Karpas-422 (cell line): ENCODE measurements at places on chromosomes 6 and 20. TPM values are rescaled to one million over a fixed set of nuclear protein-coding genes. Genes with fewer than 3 reads are reported as not detected.

- no peak for DNase-seq
Measured at GRCh38 chr6:75472885-75473284, 20.7 kb downstream of the FILIP1 start.

DNA sequence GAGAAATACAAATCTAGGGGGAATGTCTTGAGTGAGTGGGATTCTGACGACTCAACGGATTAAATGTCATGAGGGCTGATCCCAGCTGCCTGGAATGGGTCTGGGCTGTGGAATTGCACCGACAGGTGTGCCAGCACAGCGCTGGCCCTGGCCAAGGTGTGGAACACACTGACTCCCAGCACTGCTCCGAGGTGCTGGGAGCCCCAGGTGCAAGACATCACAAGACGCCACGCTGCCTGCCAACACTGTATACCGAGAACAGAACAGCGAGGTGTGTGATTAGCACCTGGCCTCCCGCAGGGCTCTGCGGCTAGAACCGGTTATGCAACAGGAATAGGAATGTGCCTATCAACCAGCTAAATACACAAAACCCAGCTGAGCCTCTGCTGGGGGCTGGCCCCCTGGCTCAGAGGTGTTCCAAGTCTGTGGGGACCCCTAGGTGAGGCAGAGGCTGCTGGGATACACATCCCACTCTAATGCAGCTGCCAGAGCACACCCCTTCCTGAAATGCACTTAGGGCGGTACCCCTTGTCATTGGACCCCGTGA, 24.8 kb upstream of the APMAP start:
- DNase-seq = no peak

- peak; percentile 82 for DNase-seq
Measured at GRCh38 chr6:139135578-139136545, 982 bp downstream of the HECA start.

GRCh38 chr6:168182366-168182765, 103.4 kb upstream of the FRMD1 start:
- DNase-seq = no peak

- no peak for DNase-seq
Measured at GRCh38 chr6:91480402-91480801, 893.5 kb upstream of the MAP3K7 start.

The FAM83C gene
- not detected in 2 replicates for total RNA-seq

GRCh38 chr6:71983131-71983530, 96.8 kb downstream of the RIMS1 start:
- no peak for DNase-seq

DNA sequence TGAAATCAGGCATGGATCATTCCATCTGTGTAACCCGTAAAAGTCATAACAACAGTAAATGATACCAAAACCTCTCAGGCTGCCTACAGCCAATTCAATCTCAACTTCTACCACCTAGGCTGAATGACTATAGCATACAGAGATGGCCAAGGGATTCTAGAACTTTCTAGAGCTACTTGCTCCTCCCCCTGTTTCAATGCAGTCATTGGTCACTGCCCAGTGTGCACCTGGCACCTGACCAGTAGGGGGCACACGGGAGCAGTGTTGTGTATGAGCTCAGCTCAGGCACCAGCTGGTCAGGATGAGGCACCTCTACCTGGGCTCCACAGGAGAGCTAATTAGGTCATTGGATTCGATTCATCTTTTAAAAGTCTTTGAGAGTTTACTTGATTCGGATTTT, 86.2 kb downstream of the PLEKHG1 start:
- peak; percentile 91 for DNase-seq

The CCN6 gene
- total RNA-seq = 0.25 TPM in 1 of 2 replicates, not detected in the other

The MAP3K7 gene
- 55.6 and 91.9 TPM in 2 replicates for total RNA-seq

DNA sequence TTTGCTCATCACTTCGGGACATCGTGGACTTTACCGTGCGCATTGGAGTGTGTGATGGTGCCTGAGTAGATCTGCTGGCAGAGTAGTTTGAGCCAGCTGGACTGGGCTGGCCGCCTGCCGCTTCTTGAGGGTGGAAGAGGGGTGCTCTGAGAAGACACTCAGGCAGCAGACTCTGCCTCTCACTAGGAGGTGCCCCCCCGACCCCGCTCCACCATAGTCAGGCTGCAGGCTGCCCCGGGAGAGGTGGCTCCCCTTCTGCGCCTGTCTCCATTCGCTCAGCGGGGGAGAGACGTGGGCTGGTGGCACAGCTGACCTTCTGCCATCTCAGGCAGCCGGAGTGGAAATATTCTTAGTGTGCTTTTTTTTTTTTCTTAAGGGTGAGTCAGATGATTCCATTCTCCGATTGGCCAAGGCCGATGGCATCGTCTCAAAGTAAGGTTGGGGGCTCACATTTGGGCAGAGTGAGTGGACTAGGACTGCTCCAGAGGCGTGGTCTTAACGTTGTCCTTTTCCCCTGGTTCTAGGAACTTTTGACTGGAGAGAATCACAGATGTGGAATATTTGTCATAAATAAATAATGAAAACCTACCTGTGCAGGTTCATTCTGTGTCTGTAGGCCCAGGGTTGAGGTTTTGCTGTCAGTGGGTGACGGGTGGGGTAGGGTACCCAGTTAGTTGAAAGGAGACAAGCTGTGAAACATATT, 1.2 kb downstream of the RPS21 start:
- DNase-seq = no peak

The ANKRD66 gene
- not detected in 2 replicates for total RNA-seq

DNA sequence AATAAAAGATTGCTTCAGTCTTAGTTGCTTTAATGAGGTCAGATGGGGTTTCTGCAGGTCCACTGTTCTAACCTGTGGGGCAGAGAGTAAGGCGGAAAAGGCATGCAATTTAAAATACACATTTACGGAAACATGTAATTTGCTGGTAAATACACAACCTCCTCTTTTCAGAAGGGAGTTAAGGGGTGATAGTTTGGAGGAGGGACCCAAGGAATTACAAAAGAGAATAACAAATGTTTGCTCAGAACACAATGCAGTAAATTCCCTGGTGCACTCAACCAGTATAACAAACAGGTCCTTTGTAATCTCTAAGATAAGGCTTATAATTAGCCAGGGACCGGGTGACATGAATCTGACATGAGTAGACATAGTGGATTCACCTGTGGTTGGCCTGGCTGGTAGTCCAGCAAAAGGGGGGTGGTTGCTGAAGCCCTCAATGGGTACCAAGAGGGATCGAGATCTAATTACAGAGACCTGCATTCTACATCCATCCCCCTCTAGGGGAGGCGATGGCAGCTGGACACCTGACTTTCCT, 295.1 kb downstream of the PHACTR1 start:
- DNase-seq = no peak

The RPN2 gene
- total RNA-seq = 125 and 283 TPM in 2 replicates

- DNase-seq = no peak
Measured at GRCh38 chr6:26088344-26088743, 1.1 kb downstream of the HFE start.

GRCh38 chr6:137816133-137816579, 50.9 kb upstream of the TNFAIP3 start:
- DNase-seq = no peak

GRCh38 chr6:161359618-161359945, 85.7 kb upstream of the AGPAT4 start:
- DNase-seq = no peak

- DNase-seq = no peak
Measured at GRCh38 chr6:34671801-34672656, 24.5 kb downstream of the ILRUN start.

GRCh38 chr6:128135325-128135724, 234.5 kb upstream of the THEMIS start:
- no peak for DNase-seq

DNA sequence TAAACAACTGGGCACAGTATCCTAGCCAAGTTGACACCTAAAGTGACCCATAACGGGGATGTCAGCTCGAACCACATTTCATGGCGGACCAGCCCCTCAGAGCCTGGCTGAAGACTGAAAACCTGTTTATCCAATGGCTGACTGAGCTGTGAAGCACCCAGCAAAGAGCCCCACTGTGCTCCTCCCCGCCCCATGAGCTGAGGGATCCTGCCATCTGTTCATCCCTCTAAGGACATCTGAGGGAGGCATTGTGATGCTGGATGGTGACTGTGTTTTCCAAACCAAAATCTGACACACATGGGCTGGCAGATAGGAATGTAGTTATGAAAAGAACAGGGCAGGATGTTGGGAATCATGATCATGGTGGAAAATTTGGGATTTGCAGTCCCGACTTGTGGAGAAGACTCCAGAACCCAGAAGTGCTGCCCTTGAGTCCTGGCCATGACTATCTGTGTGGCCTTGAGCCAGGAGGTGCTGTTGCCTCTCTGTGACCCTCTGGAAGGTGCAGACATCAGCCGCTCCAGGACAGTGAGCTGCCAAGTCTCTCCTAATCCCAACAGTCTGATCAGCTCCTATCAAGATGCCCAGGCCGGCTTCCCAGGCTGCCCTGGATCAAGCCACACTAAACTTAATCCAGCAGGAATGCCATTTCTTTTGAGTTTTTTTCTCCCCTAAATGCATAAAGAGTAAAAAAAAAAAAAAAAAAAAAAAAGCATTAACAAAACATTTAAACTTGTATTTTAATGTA, 5.7 kb downstream of the EDN3 start:
- no peak for DNase-seq

The GABRR1 gene
- total RNA-seq = not detected in 2 replicates

DNA sequence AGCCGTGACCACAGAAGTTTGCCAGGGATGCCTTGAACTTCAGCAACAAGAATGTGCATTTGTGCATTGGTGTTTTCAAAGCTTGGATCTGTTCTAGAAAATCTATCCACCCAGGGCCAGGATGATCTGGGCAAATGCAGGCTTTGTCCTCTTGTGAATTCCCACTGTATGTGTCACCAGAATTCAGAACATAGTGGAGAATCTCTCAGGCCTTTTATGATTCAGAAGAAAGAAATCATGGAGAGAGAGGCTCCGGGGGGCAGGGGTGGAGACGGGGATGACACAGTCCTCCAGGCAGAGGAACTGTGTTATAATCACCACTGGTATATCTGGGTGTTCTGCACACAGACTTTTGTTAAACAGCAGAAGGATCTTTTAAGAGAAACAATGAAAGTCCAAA, 304.1 kb downstream of the CDH4 start:
- no peak for DNase-seq

DNA sequence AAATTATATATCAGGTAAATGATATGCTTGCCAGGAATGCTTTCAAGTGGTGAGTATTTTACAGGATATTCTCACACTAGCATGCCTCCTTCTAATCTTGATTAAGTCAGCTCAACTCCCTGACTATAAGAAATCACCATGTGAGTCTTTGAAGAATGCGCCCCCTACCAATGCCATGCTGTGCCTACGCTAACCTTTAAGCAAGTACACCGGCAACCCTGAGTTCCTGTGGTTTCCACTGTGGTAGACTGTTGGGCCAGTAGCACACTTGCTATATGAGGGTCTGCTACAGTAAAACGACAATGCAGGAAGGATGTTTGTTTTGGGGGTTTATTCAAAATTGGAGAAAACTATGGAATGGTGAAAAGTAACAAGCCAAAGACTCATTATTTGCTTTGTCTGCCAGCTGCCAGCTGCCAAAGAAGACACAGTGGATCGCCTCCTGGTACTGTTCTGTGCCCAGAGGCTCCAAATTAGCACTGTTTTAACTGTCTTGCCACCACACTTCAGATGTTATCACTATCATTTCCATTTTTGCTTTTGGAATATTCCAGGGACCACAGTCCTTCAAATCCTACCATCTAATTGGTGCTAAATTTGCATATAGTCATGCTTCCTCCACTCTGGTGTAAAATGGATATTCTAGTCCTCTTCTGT, 333.5 kb downstream of the RNGTT start:
- peak; percentile 74 for DNase-seq

The EDN1 gene
- 0.18 and 0.34 TPM in 2 replicates for total RNA-seq

The OLIG3 gene
- not detected in 2 replicates for total RNA-seq

The PTPN1 gene
- 6.5 and 10.9 TPM in 2 replicates for total RNA-seq

DNA sequence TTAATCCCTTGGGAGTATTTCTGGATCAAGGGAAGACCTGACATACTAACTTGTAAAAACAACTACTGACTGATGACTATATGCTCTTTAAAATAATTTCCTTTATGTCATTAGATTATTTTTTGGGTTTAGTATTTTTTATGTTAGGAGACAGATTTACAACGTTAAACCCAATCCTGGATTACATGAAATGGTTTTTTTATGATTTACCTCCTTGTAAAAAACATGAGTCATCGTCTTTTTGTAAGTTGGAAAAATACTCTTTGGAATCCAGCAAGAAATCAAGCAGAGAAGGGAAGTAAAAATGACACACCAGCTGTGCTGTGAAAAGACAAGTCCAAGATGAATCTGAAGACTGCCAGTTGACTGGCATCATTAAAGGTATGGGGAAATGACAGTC, 6.7 kb downstream of the STK4 start:
- no peak for DNase-seq

- no peak for DNase-seq
Measured at GRCh38 chr6:129845696-129846095, 15.4 kb downstream of the TMEM244 start.

GRCh38 chr6:89563866-89564265, 74.7 kb downstream of the LYRM2 start:
- DNase-seq = no peak

- no peak for DNase-seq
Measured at GRCh38 chr6:37068356-37069270, 63.2 kb downstream of the FGD2 start.

DNA sequence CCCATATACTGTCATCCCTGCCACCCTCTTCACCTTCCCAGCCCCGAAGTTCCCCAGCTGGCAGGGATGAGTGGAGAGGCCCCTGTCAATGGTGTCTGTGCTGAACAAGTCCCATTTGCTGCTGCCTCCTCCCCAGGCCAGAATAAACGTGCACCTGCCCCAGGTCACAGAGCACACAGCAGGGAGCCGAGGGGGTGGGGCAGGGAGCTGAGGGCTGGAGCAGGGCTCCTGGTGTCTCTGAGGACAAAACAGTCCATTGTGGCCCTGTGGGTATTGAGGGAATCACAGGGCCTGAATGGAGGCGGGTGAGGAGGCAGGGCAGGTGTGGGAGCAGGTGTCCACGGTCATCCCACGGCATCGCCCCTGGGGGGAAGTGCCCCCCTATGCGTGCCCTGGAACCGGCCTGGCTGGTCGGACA, 55.8 kb downstream of the SNAI1 start:
- no peak for DNase-seq

The TEAD3 gene
- total RNA-seq = not detected in 2 replicates

DNA sequence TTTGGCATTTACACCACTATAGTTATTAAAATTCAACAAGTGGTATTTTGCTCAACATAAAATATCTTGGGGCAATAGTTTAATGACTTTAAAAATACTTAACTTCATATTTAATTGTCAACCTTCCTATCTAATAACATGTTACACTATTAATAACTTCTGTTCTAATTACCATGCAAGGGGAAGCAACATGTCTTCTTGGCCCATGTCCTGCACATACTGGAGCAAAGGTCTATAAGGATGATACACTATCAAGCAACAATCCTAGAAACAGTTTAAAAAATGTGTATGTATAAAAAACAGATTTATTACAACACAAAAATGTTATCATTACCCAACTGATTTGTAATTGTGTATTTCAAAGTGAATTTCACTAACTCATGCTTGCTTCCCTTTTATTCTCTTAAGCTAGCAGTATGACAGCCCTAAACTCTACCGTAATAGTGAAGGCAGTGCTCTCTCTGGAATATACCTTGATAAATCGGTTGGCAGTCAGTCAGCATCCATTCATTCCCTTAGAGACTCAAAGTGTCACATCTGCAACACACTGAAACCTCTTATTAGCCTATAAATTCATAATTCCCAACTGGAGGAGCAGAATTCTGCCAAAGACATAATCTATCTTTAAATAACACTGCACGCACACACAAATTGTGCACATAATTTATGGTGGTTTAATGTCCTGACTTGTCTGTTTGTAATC, 18.3 kb downstream of the CCNC start:
- DNase-seq = no peak

- no peak for DNase-seq
Measured at GRCh38 chr6:7819431-7820015, 91.1 kb downstream of the TXNDC5 start.

GRCh38 chr6:26158581-26159356, 71.5 kb downstream of the HFE start:
- DNase-seq = peak; percentile 91

The MTFR2 gene
- total RNA-seq = 4.3 and 7.2 TPM in 2 replicates
